Head of caudate nucleus (tissue), 42 donors: ENCODE measurements at places on chromosomes 2 and 18.

GRCh38 chr2:237466211-237466610 lies 20.8 kb upstream of the MLPH start:
- no peak for DNase-seq

- DNase-seq: no peak
Measured at GRCh38 chr2:184727813-184728212, 129.5 kb downstream of the ZNF804A start.

DNA sequence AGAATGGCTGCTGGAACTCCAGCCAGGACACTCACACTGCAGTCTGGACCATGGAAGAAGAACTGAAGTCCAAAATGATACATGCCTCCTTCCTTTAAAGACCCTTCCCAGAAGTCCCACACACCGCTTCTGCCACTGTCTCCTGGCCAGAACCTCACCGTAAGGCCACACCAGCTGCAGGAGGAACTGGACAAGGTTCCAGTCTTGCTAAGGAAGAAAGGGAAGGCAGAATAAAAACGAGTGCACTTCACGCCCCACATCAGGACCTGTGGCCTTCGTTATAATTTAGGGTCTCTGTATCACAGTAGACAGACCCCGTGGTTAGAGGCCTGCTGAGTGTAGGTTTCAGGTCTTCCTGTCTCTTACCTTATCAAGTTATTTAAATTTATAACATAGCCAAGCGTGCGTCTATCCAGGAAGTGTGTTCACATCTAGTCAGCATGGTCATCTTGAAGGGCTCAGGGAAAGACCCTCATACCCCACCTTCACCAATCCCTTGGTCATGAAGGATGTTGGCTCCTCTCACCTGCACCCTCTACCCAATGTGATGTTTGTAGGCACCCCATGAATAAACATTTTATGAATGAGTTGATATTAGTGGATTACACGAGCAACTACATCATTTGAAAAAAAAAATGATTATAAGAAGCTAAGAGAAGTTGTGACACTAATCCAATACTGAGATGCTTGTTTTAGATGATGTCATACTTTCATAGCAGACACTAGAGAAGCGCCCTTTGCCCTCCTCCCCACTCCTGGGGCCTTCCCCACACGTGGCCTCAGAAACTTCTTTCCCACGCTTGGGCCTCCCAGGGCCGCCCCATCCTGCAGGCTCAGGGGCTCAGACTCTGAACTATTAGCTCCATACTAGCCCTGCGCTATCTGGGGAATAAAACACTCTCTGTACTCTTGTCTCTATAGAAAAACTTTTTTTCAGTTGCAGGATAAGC lies 157.6 kb downstream of the FAM210A start:
- DNase-seq: no peak

GRCh38 chr18:78912844-78913243 lies 66.8 kb upstream of the SALL3 start:
- DNase-seq: no peak

DNA sequence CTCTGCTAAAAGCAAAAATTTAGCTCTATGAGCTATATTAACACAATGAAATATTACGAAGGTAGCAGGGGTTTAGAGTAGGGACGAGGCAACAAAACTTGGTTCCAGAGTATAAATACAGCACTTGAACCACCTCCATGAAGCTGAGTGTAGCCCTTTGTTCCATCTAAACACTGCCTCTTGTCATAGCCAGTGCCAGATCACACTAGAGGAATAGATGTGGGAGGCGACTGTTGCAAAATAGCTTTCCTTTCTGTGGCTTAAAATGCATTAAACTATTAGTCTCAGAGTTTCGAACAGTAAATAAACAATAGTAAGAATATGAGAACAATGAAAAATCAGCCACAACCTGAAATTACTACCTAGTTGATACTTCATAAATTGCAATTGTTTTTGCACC lies 29.8 kb downstream of the PIEZO2 start:
- DNase-seq: no peak

GRCh38 chr18:56559044-56559443 lies 79.3 kb downstream of the TXNL1 start:
- DNase-seq: no peak

DNA sequence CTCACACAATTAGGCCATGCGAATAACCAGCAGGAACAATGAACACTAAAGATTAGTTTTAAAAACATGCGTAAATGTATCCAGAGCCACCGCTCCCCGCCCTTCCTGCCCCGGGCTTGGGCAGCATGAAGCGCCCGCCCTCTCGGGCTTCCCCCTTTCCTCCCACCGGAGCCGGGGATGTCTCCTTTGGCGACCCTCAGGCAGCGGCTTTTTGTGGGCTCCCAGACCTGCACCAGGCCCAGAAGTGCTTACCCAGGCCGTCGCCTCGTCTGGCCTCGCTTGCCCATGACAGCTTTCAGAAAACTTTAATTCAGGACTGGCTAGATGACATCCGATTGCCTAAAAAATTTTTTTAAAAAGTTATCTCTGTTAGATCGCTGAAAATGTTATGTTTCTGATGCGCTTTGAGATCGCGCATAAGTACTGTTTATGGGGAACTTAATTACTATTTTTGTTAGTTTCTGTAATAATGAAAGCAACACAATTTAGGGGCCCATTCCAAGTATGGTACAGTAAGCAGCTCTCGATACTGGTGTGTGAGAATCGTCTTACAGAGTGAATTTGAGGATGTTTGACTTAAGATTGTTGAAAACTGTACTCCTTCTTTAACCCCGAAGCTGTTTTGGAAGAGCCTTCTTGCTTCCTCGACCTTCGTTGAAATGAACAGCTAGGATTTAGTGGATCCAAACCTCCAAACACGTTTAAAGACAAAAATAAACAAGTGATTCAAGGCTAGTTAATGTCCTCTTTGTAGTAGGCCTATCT lies 1.1 kb downstream of the MAP3K20 start:
- DNase-seq: peak; percentile 16
